RKO (cell line): ENCODE measurements at places on chromosomes 1 and 21.

DNA sequence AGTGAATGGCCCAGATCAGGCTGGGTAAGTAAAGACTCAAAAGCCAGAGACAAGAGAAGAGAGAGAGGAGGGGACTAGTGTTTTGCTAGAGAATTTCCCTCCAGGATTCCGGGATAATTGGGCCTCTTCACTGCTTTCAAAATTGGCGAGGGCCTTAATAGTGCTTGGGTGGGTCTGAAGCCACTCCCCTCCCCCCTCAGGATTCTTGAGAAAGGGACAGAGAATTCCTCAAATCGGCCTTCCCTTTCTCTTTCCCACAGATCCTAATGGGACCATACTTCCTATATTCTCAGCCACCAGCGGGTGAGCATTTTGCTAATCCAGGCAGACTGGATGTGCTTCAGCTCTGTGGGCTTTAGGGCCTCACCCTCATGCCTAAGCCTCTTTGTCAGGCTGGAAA, 11.9 kb downstream of the SFN start:
- DNase-seq, result no peak

DNA sequence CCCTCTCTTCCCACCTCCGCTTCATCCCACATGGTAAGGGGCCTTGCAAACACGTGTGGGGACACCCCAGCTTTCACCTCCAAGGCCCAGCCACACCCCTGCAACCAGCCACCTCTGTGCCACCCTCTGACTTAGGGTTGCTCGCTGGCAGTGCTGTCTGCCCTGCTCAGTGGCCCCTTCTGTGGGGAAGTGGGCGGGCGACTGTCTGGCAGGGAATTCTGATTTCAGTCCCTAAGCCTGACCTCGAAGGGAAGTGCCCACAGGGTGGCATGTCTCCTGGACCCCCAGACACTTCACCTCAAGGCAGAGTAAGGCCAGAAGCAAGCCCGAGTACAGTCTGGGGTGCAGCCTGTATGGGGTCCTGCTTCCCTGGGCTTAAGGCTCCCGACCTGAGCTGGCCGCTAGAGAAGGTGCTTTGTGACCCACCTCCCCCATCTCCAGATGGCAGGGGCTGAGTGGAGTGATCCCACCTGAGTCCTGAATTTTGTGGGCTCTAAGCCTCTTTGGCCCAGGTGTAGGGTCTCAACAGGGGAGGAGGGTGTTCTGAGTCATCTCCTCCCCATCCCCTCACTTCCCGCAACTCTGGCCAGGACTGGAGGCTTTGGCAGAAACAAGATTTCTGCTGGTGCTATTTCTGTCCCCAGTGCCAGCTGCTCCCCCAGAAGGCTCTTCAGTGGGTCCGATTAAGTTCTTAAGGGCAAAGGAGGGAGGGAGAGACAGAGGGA, 7.0 kb downstream of the RD3 start:
- DNase-seq, result no peak

DNA sequence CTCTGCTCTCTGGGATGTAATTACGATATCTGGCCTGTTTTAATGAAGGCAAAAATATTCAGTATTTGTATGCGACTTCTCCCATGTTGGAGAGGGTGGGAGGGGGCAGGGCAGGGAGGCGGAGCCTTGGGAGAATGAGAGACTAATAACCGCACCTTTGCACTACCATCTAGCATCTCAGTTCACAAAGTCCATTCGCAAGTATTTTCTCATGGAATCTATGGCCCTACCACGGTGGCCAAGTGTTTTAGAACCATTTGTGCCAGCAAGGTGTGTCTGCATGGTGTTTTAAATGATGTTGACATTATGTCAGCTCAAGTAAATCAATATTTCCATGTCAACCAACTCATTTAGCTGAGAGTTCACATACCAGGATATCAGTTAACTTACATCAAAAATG, 14.3 kb upstream of the BLACAT1 start:
- DNase-seq, result no peak

GRCh38 chr1:213883618-213884017, 104.2 kb upstream of the PROX1 start:
- no peak for DNase-seq

- no peak for DNase-seq
Measured at GRCh38 chr1:155794605-155795245, 62.3 kb downstream of the GON4L start.

GRCh38 chr1:153774780-153775457, at the start of gene SLC27A3:
Gene SLC27A3 (plus strand): TSS chr1:153775407. CDS start chr1:153775498, 91 bp downstream.
- peak; percentile 31 for DNase-seq

DNA sequence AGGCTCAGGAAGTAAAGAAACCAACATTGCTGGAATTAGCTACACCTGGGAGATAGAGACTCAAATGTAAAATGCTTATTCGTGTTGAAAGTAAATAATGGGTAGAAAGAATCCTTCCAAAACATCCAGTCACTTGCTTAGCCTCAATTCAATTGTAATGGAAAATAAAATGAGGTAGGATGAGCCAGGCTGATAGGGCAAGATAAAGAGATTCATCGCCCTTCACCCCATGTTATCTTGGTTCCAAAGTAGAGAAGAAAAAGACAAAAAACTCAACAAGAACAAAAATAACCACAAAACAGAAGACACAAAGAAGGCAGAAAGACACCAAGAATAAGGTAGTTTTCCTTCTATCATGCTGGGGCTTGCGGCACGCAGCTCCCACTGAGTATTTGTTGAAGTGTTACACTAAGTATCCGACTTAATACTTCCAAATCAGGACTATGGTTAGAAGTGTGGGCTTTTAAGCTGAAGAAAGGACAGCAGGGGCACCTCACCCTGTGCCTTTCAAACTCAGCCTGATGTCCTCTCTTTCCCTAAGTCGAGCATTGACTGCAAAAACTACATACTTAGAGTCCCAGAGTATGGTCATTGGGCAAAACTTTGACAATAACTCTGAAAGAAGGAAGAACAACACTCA, 202.1 kb downstream of the VAV3 start:
- DNase-seq, result no peak

GRCh38 chr21:36350282-36350910, 30.4 kb downstream of the MORC3 start:
- peak; percentile 19 for DNase-seq

DNA sequence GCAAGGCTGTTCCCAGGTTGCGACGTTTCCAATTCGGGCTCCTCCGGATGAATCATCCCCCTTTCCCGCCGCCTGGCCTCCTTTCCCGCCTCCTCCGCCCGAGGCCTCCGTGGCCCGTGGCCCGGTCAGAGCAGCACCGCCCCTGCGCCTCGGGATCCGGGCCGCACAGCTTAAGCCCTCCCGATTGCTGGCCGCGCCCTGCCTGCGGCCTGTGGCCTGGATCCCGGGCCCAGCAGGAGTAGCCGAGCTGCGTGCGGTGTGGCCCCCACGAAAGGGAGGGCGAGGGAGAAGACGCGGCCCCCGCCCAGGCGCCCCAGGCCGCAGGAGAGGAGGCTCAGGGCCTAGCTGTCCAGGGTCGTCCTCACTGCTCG, 1.0 kb downstream of the TMEM200B start:
- DNase-seq, result no peak

DNA sequence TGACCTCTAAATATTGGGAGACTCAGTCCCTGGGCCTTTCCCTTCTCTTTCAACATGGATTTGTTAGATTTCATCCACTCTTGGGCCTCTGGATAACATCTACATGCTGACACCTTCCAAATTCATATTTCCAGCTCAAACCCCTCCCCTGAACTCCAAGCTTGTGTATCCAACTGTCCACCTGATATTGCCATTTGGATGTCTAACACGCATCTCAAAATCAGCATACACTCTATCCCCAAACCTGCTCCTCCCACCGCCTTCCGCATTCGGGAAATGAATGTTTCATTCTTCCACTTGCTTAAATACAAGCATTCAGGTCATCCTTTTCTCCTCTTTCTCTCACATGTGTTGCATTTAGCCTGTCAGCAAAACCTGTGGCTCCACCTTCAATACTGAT, 17.5 kb upstream of the KAZN start:
- no peak for DNase-seq

- no peak for DNase-seq
Measured at GRCh38 chr1:110680036-110680735, 5.4 kb upstream of the KCNA3 start.

- no peak for DNase-seq
Measured at GRCh38 chr1:20080441-20081352, 10.7 kb downstream of the PLA2G5 start.

GRCh38 chr21:17492415-17493168, 20.3 kb upstream of the CXADR start:
- peak; percentile 23 for DNase-seq

- DNase-seq, result no peak
Measured at GRCh38 chr1:78061825-78062523, 16.2 kb downstream of the GIPC2 start.

GRCh38 chr21:42637267-42638041, 16.0 kb upstream of the PDE9A start:
- DNase-seq, result no peak

DNA sequence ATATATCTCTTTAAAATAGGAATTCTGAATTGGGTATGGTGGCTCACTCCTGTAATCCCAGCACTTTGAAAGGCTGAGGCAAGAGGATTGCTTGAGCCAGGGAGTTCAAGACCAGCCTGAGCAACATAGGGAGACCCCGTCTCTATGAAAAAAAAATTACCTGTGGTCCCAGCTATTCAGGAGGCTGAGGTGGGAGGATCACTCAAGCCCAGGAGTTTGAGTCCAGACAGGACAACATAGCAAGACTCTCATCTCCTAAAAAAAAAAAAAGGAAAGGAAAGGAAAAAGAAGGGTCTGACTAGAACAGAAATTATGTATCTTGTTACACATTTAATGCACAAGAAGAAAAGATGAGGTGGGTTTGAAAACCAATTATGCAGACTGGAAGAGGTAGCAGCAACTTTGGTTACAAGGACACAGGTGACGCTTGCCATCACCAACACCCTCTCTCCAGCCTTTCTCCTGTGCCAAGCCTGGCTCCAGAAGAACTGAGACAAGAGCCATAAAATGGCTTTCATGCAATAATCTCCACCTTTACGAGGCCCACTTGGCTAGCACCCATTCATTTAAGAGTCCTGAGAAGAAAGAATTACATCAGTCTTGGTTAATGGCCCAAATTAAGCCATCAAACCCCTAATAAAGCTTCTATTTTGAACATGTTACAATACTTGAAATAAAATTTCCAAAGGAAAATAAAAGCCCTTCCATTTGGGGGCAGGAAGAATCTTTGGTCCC, 4.8 kb upstream of the SELENBP1 start:
- DNase-seq, result no peak

DNA sequence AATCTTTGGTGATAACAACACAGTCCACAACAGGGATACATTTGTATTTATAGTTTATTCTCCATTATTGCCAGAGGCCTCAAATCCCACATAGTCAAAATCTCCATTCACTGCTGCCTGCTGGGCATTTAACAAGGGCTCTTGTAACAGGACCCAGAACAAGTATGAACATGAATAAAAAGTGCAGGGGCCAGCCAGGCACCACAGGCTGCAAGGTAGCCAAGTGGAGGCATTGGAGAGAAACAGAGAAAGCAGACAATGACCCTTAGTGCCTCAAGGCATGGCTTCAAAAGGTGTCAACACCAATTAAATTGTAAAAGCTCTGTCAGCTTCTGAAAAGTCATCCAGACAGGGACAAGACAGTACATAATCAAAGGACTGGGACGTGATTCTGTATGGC, 116.8 kb downstream of the ATP6V1G3 start:
- no peak for DNase-seq

DNA sequence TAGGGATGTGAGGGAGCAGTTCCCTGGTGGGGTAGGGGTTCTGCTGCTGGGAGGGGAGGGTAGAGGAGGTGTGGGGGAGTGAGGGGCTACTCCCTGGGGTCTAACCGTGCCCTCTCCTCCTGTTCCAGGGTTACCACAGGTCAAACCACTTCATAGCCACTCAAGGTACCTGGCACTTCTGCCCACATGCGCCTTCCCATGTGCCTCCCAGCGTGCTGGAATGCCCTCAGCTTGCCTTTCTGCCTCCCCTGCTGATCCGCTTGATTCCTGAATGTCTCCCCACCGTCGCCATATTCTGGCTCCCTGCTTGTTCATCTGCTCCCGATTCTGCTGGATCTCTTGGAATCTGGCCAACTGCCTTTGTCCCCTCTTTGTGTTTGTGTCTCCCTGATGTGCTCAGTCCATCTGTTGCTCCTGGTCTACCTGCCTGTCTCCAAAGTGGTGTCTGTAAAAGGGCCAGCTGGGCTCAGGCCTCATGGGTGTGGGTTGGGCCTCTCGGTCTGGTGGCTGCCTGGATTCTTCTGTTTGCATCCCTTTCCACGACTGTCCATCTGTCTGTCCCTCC, 74.4 kb downstream of the PTPRU start:
- no peak for DNase-seq

GRCh38 chr1:153985341-153985912, 712 bp downstream of the RAB13 start:
- peak; percentile 83 for DNase-seq

DNA sequence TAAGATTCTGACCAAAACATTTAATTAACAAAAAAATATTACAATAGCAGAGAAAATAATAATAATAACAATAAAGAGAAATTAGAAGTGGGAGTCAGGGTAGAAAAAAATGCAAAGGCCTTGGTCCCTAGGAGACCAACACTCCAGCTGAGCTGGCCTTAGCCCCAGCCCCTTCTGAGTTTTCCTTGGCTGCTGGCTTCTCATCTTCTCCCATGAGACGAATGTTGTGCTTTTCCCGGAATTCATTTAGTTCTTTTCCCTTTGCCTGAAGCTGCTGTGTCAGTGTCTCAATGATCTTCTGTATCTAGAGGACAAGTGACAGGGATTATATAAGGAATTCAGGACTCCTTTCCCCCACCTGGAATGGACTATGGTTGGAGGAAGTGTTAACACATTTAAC, 2.4 kb downstream of the KLHDC9 start:
- no peak for DNase-seq
